ENCODE measurements at places on chromosomes 4 and X.

DNA sequence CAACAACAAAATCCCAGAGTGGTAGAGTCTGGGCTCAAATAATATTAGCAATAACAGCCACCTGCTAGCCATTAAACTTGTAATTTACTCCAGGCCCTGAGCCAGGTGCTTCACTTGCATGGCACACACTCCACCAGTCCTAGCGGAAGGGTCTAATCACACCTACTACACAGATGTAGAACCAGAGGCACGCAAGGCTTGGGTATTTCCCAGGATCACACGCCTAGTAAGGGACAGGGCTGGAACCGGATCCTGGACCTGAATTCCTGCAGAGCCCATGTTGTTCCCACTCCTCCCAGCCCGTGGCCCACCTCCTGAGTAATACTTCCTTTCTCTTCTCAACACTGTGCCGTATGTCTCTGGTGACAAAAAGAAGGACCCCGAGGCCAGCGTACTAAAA is 5.7 kb downstream of the MAGEA1 start:
- no peak for DNase-seq

GRCh38 chr4:106753426-106753825 is 282.7 kb downstream of the DKK2 start:
- DNase-seq: peak; percentile 54

DNA sequence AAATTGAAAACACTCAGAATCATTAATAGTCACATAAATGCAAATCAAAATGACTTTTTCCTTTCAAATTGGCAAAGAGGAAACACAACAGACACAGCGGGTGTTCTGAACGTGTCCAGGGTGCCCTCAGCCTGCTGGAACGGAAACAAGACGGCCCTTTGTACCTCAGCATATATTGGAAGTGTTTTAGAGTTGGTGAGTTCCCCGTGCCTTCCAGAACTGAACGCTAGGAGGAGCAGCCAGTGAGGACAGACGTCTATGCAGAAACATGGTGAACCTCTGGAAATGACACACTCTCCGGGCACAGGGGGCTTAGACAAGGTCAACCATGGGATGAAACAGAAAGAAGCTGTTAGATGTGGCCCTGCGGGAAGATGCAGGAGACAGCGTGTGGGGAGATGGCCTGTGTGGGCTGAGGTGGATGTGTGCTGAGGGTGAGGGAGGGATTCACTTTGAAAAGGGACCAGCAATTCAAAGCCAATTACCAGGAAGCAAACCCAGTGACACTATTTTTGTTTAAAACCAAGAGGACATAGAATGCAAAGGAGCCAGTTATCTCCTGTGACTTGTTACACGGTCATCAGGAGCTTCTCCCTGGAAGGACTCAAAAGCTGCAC is 40.4 kb downstream of the RNF212 start:
- peak; percentile 45 for DNase-seq

GRCh38 chr4:99078931-99079624 is 9.5 kb downstream of the ADH5 start:
- DNase-seq: no peak

DNA sequence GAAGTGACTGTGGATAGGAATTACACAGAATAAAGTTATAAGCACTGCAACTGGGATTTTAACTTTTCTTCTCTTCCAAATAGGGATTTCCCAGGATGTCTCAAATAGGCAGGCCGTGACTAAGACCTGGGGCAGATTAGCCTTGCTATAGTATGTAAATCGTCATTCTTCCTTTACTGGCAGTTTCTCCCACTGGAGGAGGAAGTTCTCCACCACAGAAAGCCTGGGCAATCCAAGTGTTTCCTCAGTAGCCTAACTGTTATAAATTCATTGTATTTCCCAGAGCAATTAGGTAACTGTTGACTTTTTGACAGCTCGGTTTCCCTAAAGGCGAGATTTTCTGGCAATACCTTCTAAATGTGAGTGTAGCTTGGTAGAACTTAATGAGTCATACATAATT is at the start of gene TNIP3:
Gene TNIP3 (minus strand): TSS at position 31 of the 400 bp plus-strand sequence. CDS start 196 bp downstream, outside the sequence.
- DNase-seq: peak; percentile 64

- DNase-seq: no peak
Measured at GRCh38 chr4:105560421-105560848, 8.0 kb downstream of the ARHGEF38 start.

- DNase-seq: peak; percentile 58
Measured at GRCh38 chr4:186297013-186297645, 31.1 kb downstream of the F11 start.

DNA sequence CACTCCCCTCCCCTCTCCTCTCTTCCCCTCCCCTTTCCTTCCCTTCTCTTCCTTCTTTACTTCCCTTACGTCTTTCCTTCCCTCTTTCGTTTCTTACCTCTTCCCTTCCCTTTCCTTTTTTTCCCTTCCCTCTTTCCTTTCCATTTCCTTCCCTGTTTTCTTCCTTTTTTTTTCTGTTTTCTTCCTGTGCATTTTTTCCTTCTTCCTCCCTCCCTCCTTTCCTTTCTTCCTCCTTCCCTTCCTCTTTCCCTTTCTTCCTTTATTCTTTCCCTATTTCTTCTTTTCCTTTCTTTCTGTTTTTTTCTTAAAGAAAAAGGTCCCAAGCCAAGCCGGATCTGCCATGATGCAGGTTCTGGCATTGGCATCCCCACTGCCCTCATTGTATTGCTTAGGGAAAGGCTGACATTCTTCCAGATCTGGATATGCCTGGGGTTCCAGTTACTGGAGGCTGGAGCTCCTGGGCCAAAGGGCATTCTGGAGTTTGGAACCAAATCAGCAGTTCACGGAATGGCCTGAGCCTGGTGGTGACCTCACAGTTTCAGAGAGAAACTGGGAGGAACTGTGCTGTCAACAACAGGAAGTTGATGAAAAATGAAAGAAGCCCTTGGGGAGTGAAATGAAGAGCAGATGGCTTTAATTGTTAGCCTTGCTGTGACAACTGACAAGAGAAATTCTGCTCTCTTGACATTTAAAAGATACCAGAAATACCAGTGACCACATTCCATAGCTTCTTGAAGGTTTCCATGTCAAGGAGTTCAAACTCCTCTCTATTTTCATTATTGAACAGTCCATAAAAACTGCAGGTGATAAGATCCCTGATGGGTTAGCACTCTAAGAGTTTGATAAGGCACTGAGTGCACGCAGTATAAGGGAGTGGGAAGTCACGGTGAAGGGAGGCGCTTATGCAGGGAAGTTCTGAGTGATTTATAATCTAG is 622.1 kb downstream of the SPRY1 start:
- peak; percentile 82 for DNase-seq

- no peak for DNase-seq
Measured at GRCh38 chr4:7960017-7960789, 20.5 kb upstream of the AFAP1 start.

DNA sequence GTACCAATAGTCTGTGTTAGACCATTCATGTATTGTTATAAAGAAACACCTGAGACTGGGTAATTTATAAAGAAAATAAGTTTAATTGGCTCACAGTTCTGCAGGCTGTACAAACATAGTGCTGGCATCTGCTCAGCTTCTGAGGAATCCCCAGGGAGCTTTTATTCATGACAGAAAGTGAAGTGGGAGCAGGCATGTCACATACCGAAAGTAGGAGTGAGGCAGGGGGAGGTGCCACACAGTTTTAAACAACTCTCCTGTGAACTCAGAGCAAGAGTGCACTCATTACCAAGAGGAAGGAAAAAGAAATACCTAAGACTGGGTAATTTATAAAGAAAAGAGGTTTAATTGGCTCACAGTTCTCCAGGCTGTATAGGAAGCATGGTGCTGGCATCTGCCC is 591.2 kb downstream of the PPP4R3C start:
- no peak for DNase-seq

DNA sequence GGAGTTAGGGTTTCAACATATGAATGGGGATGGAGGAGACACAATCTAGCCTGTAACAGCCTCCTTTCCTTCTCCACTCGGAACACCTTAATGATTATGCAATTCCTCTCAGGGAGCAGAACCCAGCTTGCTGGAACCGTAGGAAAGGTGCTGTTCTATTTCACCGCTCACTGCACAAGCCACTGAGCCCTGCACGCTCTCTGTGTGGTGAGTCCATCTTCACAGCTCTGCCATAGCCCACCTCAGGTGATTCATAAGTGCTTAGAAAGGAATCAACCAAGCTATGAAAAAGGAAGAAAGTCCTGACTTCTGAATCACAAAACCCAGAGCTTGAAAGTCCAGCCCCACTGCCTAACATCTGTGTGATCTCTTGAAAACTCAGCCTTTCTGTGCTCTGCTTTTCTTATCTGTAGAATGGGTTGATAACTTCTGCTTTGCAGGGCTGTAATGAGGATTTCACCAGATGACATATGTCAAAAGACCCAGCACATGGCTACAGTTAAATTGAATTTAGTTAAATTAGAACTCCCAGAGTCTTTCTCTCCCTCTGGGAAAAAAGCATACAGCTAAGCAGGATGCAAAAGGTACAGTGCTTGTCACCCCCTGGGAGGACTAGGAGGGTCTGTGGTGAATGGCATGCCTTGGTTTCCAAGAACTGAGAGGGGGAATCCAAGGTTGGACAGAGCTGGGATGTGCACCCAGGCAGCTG is 91.6 kb downstream of the WFS1 start:
- DNase-seq: no peak

GRCh38 chr4:7384003-7384928 is 50.5 kb downstream of the PSAPL1 start:
- DNase-seq: no peak

DNA sequence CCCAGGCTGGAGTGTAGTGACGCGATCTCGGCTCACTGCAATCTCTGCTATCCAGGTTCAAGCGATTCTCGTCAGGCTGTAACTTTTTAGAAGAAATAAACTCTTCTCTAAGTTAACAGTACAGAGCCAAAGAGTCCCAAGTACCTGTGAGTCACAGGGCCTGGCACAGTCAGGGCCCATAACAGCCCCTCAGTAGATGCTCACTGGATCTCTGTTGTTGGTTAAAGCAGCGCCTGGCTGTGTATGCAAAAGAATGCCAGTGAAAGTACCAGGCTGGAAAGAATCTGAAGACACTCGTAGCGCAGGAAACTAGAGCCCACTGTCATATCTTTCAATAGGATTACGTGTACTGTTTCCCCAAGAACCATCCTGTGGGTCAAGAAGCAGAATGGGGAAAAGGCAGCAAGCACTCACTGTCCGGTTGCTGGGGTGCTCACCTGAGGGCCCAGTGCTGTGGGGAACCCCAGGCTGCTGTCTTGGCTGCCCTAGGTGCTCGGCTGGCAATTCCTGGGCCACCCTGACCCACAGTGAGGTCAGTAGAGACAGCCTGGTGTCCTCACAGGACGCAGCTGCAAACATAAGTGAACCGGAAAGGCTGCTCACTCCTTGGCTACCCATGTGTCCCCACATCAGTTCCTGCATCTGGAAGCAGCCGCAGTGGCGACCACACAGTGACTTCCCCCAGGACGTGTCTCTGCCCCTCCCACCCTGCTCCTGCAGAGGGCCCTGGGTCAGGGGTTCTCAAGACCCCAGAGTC is 3.1 kb upstream of the SLBP start:
- no peak for DNase-seq

- no peak for DNase-seq
Measured at GRCh38 chr4:126853715-126854114, 779.0 kb upstream of the INTU start.

DNA sequence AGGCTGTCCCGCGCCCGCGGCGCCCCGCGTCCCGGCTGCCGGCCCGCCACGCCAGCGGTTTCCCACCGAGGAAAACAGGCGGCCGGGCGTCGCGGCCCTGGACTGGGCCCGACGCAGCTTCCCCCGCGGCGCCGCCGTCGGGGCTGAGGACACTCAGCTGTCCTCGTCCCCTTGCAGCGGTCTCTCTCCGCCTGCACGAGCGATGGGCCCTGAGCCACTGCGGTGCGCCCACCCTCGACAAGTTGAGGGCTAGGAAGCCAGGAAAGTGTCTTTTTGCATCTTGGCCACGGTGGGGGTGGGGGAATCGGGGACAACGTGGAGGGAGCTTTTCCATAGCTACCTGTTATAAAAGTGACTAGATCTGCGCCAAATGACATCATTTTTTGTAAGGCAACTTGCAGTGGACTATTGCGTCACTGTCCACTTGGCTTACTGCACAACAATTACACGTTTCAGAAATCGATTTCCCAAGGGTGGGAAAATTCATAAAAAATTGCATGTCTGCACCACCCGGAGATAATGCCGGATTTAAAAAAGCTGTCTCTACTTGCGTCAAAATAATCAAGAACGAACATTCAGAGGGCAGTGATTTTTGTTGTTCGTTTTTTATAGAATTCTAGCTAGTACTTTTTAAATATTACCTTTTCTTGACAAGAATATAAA is 1.1 kb downstream of the KLHL15 start:
- DNase-seq: peak; percentile 57

- DNase-seq: peak; percentile 75
Measured at GRCh38 chr4:180828455-180829018, 1414.7 kb upstream of the TENM3 start.

- no peak for DNase-seq
Measured at GRCh38 chrX:149521438-149521837, 16.3 kb upstream of the IDS start.

- DNase-seq: no peak
Measured at GRCh38 chr4:185137233-185137925, 5.7 kb upstream of the SLC25A4 start.

DNA sequence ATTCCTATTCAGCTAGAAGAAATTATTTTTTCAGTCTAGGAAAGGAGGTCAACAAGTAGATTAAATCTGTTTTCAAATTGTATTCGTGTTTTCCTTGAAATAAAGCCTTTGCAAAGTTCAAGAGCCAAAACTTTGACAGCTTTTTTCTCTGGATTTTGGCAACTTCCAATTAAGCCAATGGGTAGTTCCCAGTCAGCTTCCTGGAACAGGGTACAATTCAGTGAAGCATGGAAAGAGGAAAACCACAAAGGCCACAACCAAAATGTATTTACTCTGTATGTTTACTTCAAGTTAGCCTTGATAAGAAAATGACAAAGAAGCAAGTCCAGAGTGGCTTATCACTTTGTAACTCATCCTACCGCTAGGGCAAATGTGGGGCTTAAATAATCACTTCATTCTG is 188.6 kb downstream of the COMMD8 start:
- DNase-seq: no peak

- DNase-seq: peak; percentile 42
Measured at GRCh38 chr4:15692602-15693001, 10.3 kb upstream of the BST1 start.

Data from fibroblast of skin of right quadriceps (primary cell).